T-helper 17 cell (primary cell): ENCODE measurements at places on chromosomes 6 and 20. TPM values are rescaled to one million over a fixed set of nuclear protein-coding genes. Genes with fewer than 3 reads are reported as not detected.

TAB2 gene
- 199 TPM for total RNA-seq

MAFB gene
- 0.86 TPM for total RNA-seq

GRCh38 chr20:62412194-62413024 lies 5.3 kb upstream of the CABLES2 start:
- DNase-seq: no peak
- no peak overlapping the region for H3K4me3 ChIP-seq
- no peaks in the 10 kb centered on the region for H3K27me3 ChIP-seq

RAB44 gene
- 0.77 TPM for total RNA-seq

GRCh38 chr6:160178271-160178670 lies 56.7 kb downstream of the SLC22A1 start:
- H3K27ac ChIP-seq: no peak overlapping the region
- peaks cover 2% of the 10 kb centered on the region for H3K36me3 ChIP-seq
- H3K4me1 ChIP-seq: no peaks in the 10 kb centered on the region
- no peak overlapping the region for H3K4me3 ChIP-seq
- H3K27me3 ChIP-seq: peaks cover 33% of the 10 kb centered on the region
- no peak for DNase-seq
